Activated T-cell treated with anti-CD3 and anti-CD28 coated beads, Interleukin-2, amount 50 U/mL, for 1 hour (primary cell): ENCODE measurements at places on chromosomes 12 and 14.

DNA sequence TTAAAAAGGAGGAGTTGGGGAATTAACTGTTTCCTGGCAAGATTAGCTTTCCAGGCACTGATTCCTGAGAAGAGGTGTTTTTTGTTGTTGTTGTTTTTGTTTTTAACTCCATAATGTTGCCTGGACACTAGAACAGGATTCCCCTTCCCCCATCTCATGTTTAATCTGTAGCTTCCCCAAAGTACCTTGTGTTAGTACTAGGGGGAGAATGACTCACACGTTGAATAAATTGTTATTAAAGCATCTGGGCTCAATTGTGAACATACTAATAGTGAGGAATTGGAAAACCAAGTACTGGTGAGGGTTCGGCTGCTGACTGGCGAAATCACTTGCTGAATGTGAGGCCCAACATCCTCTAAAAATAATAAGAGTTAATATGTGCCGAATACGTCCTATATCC lies 1.3 kb upstream of the GNG2 start:
- no peak for DNase-seq

- DNase-seq = no peak
Observed at GRCh38 chr12:43676183-43676813, 82.3 kb downstream of the PUS7L start.

DNA sequence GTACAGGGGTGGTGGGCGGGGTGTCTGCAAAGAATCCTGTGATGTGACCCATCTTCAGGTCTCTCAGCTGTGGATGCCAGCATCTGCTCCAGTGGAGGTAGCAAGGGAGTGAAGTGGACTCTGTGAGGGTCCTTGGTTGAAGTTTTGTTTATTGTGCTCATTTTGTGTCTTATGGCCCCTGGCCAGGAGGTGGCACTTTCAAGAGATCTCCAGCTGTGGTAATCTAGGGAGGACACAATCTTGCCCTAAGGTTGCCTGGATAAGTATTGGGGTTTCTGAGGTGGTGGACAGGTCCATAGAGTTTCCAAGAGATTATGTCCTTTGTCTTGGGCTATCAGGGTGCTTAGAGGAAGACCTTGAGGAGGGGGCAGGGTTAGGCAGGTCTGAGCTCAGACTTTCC lies 260.7 kb downstream of the CCDC59 start:
- DNase-seq = no peak

DNA sequence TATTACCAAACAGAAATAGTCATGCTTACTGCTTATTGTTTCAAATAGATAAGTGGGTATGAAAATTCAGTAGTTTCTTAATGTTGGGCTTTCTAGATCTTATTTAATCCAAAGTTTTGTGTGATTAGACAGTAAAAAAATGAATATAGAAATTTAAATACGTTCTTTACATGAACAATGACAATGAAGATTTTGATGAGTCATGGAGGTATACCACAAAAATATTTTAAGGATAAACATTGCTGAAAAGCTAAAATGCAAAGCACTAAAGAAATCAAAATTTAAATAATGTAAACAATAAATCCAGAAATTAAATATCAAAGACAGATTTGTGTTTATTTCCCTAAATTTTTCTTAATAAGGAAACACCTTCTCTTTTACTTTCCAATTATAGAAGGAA lies 78.3 kb downstream of the PIK3C2G start:
- DNase-seq = no peak

- DNase-seq = no peak
Observed at GRCh38 chr14:100791995-100792394, 33.9 kb upstream of the MEG3 start.

DNA sequence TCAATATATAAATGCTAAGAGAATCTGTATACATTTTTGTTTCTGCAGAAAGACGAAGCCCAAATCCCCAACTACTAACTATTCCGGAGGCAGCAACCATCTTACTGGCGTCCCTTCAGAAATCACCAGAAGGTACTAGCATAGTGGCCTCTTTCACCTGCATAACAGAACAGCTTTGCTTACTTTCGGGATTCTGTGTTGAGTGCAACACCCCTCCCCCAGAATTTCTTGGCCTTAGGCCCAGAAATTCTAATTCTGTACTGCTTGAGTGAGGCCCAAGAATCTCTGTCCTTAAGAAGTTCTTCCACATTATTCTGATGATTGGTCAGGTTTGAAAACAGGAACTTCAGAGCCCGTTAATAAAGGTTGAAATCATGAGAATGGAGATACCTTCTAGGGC lies 2.9 kb downstream of the SPX start:
- DNase-seq = no peak

DNA sequence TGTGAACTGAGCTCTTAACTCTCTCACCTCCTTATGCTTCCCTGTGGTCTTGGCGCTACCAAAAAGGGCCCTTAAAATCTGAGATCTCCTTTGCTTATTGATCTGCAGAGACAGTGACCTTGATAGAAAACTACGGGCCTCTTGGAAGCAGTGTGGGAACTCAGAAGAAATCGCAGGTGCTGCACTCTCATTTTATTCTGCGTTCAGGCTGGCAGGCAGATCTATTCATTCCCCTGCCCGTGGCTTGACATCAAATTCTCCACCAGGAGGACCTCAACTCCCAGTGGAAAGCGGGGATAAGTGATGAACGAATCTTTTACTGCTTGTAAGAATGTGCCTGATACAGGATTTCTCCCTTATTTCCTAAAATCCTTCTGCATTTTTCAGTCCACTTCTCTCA lies 143.2 kb upstream of the SEL1L start:
- DNase-seq = no peak
